ENCODE measurements at places on chromosomes 7 and 10. TPM values are rescaled to one million over a fixed set of nuclear protein-coding genes. Genes with fewer than 3 reads are reported as not detected.

DNA sequence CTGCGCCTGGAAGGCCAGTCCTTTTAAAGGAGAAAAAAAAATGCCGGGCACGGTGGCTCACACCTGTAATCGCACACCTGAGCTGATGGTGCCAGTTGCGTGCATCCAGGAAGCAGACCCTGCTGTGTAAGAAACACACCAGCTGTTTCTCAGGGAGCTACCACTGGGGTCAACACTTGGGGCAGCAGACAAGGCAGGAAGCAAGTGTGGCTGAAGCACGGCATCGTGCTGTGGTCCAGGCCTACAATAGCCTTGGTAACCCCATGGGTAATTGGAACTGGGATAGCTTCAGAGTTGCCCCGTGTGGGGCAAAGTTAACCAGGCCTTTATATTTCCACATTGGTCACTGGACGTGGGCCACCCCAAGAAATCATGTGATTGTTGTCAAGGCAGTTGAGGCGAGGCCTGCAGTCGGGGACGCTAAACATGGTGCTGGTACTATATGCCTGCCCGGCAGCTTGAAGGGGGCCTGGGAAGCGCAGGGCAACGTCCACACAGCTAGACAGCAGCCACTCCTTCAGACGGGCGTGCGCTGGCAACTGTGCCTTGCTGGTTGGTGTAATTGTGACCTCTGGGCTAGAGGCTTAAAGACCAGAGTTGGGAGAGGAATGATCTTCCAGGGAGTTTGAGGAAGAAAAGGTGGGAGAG is 2.5 kb upstream of the TACR2 start:
- no peak for DNase-seq

GRCh38 chr10:111004016-111004415 is 72.8 kb upstream of the ADRA2A start:
- DNase-seq: no peak

GRCh38 chr7:50357426-50357825 is 52.9 kb downstream of the IKZF1 start:
- DNase-seq: no peak

- DNase-seq: no peak
Observed at GRCh38 chr10:3192856-3193635, 20.5 kb upstream of the PITRM1 start.

- DNase-seq: no peak
Observed at GRCh38 chr10:78556705-78557432, 511.9 kb upstream of the ZMIZ1 start.

GRCh38 chr10:74333174-74333573 is 182.2 kb downstream of the ADK start:
- no peak for DNase-seq

DNA sequence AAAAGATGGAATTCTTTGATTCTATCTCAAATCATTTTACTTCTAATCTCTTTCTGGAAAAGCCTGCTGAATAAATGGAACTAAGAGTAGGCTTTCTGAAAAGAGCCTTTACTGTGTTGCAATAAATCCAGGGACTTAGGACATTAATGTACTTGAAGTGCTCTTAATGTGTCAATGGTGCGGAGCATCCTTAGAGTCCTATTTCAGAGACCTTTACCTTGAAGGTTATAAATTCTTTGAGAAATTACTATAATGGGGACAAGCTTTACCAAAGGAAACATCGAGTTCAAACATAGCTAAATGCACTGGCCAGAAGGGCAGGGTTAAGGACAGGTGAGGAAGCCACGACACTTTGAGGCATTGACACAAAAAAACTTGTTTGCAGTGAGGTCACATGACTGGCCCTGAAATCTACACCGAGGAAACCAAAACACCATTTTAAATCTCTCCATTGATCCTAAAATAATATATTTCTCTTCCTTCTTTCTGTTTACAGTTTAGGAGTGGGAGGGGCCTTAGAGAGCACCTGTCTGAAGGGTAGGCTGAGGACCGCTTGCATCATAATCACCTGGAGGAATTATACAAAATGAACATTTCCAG is 48.1 kb upstream of the EXOC6 start:
- no peak for DNase-seq

The CNOT4 gene
- total RNA-seq: 10.4 TPM

The TWIST1 gene
- total RNA-seq: 0.22 TPM

Data from epithelial cell of proximal tubule (primary cell).